ENCODE measurements at places on chromosomes 6 and 20. TPM values are rescaled to one million over a fixed set of nuclear protein-coding genes. Genes with fewer than 3 reads are reported as not detected.

PRIM2 gene
- total RNA-seq = 46.9 TPM

GRCh38 chr6:85551264-85551663 lies 42.4 kb downstream of the SNX14 start:
- no peak for DNase-seq

- no peak for DNase-seq
These were observed 2695.0 kb upstream of the DEFB115 start for GRCh38 chr20:28562510-28562898.

DNA sequence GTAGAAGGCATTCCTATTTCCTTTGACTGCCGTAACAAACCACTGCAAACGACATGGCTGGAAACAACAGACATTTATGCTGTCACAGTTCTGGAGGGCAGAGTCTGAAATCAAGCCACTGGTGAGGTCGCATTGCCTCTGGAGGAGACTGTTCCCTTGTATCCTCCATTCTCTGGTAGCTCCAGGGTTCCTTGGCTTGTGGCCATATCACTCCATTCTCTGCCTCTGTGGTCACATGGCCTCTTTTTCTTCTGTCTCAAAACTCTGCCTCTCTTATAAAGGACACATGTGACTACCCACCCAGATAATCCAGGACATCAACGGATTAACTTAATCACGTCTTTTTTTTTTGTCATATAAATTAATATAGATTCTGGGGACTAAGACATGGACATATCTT lies 84.4 kb downstream of the LYRM2 start:
- no peak for DNase-seq

DNA sequence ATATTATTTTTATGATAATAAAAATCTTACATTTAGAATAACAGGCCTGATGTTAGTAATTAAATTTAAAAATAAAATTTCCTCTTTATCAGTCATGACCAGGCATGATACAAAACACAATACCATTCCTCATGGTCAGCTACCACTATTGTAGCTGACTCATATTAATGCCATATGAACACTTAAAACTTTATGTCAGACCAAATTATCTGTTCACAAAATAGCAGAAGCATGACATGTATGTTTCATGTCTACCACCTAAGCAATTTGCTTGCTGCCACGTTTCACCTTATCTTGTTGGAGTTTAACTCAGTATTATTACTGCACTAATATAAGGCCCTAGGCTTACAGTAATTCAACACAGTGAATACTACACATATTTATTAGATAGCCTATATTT lies 65.7 kb downstream of the HTR1B start:
- DNase-seq = no peak
